ENCODE measurements at places on chromosomes 1 and 21. TPM values are rescaled to one million over a fixed set of nuclear protein-coding genes. Genes with fewer than 3 reads are reported as not detected.

- H3K36me3 ChIP-seq, result no peaks in the 10 kb centered on the region
- no peaks in the 10 kb centered on the region for H3K27me3 ChIP-seq
- DNase-seq, result no peak
- H3K4me3 ChIP-seq, result no peak overlapping the region
- H3K27ac ChIP-seq, result no peak overlapping the region
- peaks cover 9% of the 10 kb centered on the region for H3K4me1 ChIP-seq
Measured at GRCh38 chr21:38793926-38794713, 11.6 kb upstream of the ETS2 start.

- no peak for DNase-seq
- H3K27me3 ChIP-seq, result peaks cover 6% of the 10 kb centered on the region
Measured at GRCh38 chr1:211492511-211493132, 660 bp upstream of the RD3 start.

GRCh38 chr1:234624724-234625117 lies 14.7 kb upstream of the IRF2BP2 start:
- no peak for DNase-seq
- H3K36me3 ChIP-seq, result no peaks in the 10 kb centered on the region
- H3K4me3 ChIP-seq, result no peak overlapping the region
- H3K27me3 ChIP-seq, result no peaks in the 10 kb centered on the region
- H3K27ac ChIP-seq, result no peak overlapping the region
- H3K4me1 ChIP-seq, result peaks cover 3% of the 10 kb centered on the region

KCNE2 gene
- 1.4 TPM for total RNA-seq

DNA sequence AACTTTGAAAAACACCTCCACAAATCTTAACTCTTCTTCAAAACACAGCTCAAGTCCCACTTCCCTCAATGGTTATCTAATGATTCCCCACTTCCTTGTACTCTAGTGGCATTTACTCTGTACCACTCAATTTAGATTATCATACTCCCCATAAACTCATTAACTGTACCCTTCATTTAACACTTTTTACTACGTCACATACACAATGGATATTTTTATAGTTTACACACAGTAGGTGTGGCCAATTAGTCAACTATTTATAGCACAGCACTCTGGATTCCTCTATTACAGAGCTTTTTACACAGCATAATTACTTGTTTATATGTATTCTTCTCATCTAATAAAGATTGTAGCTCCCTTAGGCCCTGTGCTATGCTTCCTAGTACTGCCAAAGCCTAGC lies 62.1 kb downstream of the FOXJ3 start:
- no peak overlapping the region for H3K4me3 ChIP-seq
- no peak for DNase-seq
- H3K36me3 ChIP-seq, result peaks cover 44% of the 10 kb centered on the region
- no peak overlapping the region for H3K27ac ChIP-seq
- H3K4me1 ChIP-seq, result peaks cover 5% of the 10 kb centered on the region

GPR37L1 gene
- total RNA-seq, result not detected

SFN gene
- 0.82 TPM for total RNA-seq

AKR1A1 gene
- 200 TPM for total RNA-seq

- no peaks in the 10 kb centered on the region for H3K27me3 ChIP-seq
- peak; percentile 22 for DNase-seq
- H3K27ac ChIP-seq, result no peak overlapping the region
- H3K36me3 ChIP-seq, result no peaks in the 10 kb centered on the region
Measured at GRCh38 chr1:207860531-207860930, 50.4 kb downstream of the CD34 start.

ZNF648 gene
- total RNA-seq, result 0.29 TPM

DNA sequence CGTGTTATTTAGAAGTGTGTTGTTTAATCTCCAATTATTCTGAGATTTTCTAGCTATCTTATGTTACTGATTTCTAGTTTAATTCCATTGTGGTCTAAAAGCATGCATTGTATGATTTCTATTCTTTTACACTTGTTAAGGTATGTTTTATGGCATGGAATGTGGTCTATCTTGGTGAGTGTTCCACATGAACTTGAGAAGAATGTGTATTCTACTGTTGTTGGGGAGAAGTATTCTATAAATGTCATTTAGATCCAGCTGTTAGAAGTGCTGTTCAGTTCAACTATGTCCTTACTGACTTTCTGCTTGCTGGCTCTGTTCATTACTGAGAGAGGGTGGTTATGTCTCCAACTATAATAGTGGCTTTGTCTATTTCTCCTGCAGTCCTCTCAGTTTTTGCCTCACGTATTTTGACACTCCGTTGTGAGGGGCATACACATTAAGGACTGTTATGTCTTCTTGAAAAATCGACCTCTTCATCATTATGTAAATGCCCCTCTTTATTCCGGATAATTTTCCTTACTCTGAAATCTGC lies 12.0 kb upstream of the PLA2G5 start:
- no peak overlapping the region for H3K4me3 ChIP-seq
- H3K27ac ChIP-seq, result no peak overlapping the region
- DNase-seq, result no peak

GRCh38 chr1:25727088-25727487 lies 72.9 kb upstream of the SELENON start:
- H3K4me3 ChIP-seq, result no peak overlapping the region
- H3K36me3 ChIP-seq, result no peaks in the 10 kb centered on the region
- no peak for DNase-seq
- H3K27ac ChIP-seq, result no peak overlapping the region

PTAFR gene
- total RNA-seq, result 0.72 TPM

DNA sequence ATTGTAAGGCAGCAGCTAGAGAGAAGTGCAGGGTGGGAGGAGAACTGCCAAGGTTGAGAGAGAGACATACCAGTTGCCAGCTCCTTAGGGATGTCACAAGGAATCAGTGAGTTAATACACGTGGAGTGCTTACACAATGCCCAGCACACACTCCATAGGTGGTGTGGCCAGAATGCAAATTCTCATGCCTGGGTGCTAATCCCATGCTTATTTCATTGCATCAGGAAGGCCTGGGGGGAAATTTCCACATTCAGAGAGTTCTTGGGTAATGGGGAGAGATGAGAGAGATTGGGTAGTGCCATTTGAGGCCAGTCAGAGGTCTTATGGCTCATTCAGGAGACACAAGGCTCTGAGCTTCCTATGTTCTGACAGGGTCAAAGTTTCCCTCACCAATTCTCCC lies 38.7 kb downstream of the GJA5 start:
- no peak overlapping the region for H3K4me3 ChIP-seq
- DNase-seq, result no peak
- no peak overlapping the region for H3K27ac ChIP-seq
- peaks cover 5% of the 10 kb centered on the region for H3K4me1 ChIP-seq
- no peaks in the 10 kb centered on the region for H3K27me3 ChIP-seq
- no peaks in the 10 kb centered on the region for H3K36me3 ChIP-seq

DNA sequence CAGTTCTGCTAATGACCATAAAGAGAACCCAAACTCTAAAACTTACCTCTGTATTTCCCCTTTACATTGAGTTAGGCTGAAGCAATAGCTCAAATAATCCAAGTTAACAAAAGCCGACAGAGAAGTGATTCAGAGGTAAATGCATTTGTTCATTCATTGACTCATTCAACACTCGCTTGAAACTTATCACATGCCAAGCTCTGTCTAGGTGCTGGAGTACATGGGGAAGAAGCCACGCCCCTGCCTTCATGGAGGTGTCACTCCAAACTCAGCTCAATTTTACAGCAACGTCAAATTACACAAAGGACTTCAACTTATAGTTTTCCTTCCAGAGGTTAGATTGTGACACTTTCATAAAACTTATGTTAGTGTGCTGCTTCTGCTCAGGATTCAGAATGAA lies 45.8 kb downstream of the SLC25A24 start:
- no peaks in the 10 kb centered on the region for H3K4me1 ChIP-seq
- H3K27me3 ChIP-seq, result no peaks in the 10 kb centered on the region
- peaks cover 94% of the 10 kb centered on the region for H3K36me3 ChIP-seq

- DNase-seq, result no peak
- H3K27me3 ChIP-seq, result no peaks in the 10 kb centered on the region
- no peaks in the 10 kb centered on the region for H3K4me1 ChIP-seq
- H3K36me3 ChIP-seq, result no peaks in the 10 kb centered on the region
- no peak overlapping the region for H3K4me3 ChIP-seq
Measured at GRCh38 chr1:20698195-20698910, 19.5 kb downstream of the KIF17 start.

DNA sequence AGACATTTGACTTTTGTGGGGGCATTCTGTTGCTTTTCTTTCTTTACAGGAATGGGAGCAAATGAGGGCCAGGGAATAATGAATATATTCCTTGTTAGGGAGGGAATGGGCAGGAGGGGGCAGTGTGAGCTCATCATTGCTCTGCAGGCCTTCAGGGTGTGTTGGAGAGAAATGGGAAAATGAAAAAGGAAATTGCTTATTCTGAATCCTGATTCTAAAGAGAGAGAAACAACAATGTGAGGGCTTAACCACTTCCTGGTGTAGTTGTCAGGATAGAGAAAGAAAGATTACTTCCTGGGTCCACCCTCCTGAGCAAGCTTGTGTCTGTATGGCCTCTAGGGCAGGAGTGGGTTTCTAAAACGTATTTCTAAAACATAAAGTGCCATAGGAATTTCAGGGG lies 28.3 kb downstream of the VANGL2 start:
- no peak overlapping the region for H3K4me3 ChIP-seq
- H3K36me3 ChIP-seq, result peaks cover 43% of the 10 kb centered on the region
- DNase-seq, result peak; percentile 78
- H3K4me1 ChIP-seq, result no peaks in the 10 kb centered on the region
- no peaks in the 10 kb centered on the region for H3K27me3 ChIP-seq

- H3K36me3 ChIP-seq, result no peaks in the 10 kb centered on the region
- H3K27ac ChIP-seq, result no peak overlapping the region
- peaks cover 10% of the 10 kb centered on the region for H3K4me1 ChIP-seq
- DNase-seq, result no peak
- no peak overlapping the region for H3K4me3 ChIP-seq
- peaks cover 19% of the 10 kb centered on the region for H3K27me3 ChIP-seq
Measured at GRCh38 chr1:218525031-218525430, 179.9 kb downstream of the TGFB2 start.

GRCh38 chr1:12764016-12764415 lies 9.5 kb upstream of the PRAMEF12 start:
- H3K4me1 ChIP-seq, result no peaks in the 10 kb centered on the region
- no peaks in the 10 kb centered on the region for H3K36me3 ChIP-seq
- no peaks in the 10 kb centered on the region for H3K27me3 ChIP-seq
- no peak overlapping the region for H3K27ac ChIP-seq

LYPD8 gene
- not detected for total RNA-seq

ESRRG gene
- total RNA-seq, result 4.7 TPM
